NCI-H1417 treated with DMSO at 0.1 percent for 48 hours (cell line): ENCODE measurements at places on chromosomes 2 and 18.

DNA sequence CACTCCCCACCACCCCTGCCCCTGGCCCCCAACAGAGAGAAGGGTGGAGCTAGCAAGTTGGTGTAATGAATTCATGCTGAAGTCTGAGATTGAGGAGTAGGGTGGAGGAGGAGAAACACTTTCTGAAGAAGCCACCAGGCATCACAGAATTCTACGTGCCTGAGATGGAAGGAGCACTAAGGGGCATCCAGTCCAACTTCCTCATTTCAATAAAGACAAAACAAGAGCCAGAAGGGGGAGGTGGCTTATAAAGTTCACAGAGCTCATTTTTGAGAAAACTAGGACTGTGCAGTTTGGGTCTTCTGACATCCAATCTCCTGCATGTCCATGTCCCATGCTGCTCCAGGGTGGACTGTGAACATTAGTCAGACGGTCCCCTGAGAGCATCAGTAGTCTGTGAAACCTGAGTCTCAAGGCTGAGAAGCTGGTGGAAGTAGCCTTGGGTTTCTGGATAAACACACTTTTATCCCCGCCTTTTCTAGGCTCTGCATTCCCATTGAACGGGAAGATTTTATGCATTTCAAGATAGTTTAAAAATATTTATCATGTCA lies 77.7 kb downstream of the TRIM43 start:
- DNase-seq = no peak

GRCh38 chr2:170314744-170315447 lies 136.9 kb downstream of the MYO3B start:
- DNase-seq = no peak

- DNase-seq = no peak
Observed at GRCh38 chr18:74817576-74817975, 219.9 kb downstream of the ZNF407 start.

DNA sequence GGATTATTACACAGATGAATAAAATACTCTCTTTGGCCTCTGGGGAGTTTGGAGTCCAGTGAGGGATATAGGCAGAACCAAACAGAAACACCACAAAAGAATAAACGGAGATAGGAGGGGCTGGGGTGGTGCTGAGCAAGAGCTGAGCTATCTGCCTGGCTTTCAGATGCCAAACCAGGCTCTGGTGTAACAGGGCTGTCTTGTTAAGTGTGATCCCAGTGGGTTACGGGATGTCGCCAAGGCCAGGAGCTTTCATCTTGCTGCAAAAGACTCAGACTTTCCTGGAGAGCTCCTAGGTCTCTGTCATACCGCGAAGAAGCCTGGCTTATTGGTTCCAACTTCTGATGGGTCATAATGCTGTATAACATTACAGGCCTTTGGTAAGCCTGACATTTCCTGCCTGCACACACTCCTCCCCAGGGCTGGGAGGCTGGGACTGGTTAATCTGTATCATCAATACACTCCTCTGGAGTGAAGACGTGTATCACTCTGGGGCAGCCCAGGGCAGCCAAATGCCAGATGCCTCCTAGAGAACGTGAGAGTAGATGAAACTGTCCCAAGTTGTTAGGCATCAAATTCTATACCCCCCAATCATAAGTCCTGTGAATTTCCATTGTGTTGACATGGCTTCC lies 60.5 kb downstream of the STPG4 start:
- DNase-seq = no peak

GRCh38 chr2:227295806-227296205 lies 29.2 kb upstream of the MFF start:
- DNase-seq = no peak

DNA sequence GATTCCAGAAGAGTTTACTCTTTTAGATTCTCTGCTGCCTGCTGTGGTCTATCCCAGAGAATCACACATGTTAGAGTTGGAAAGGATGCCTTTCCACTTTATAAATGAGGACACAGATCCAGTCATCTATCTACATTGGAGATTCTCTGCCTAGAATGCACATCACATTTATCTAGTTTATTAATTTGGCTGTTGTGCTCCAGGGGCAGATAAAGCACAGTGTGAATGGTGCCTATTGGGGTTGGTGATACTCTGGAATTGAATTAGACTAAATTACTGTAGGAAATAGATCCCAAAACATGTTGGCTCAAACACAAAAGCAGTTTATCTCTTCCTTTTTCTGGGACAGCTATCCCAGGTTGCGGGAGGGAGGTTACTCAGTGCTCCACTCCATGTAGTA lies 14.9 kb downstream of the SIX2 start:
- no peak for DNase-seq

DNA sequence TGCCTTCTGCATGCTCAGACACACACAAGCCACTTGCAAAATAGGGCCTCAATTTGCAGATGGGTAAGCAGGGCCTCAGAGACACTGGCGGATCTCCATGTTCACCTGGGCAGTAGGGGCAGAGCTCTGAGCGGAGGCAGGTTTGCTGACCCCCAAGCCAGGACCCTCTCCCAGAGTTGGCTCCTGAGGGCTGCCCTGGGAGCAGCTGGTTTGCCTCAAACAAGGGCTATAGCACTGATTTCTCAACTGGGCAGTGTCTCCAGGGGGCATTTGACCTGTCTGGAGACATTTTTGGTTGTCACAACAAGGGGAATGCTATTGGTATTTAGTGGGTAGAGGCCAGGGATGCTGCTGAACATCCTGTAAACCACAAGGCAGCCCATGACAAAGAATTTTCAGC lies 11.6 kb downstream of the GLI2 start:
- no peak for DNase-seq
